Adrenal gland (tissue), 19 donors: ENCODE measurements at places on chromosomes 4 and X. TPM values are rescaled to one million over a fixed set of nuclear protein-coding genes. Genes with fewer than 3 reads are reported as not detected.

GRCh38 chr4:149735796-149736195 lies 79.8 kb downstream of the IQCM start:
- DNase-seq = peak; percentile 8
- H3K36me3 ChIP-seq = no peaks in the 10 kb centered on the region
- H3K27me3 ChIP-seq = no peaks in the 10 kb centered on the region
- no peaks in the 10 kb centered on the region for H3K4me1 ChIP-seq
- no peak overlapping the region for H3K4me3 ChIP-seq
- no peak overlapping the region for H3K27ac ChIP-seq

- no peak overlapping the region for H3K27ac ChIP-seq
- H3K4me3 ChIP-seq = no peak overlapping the region
- no peaks in the 10 kb centered on the region for H3K4me1 ChIP-seq
- no peaks in the 10 kb centered on the region for H3K36me3 ChIP-seq
- no peaks in the 10 kb centered on the region for H3K27me3 ChIP-seq
These were observed 961.3 kb downstream of the ADGRL3 start for GRCh38 chr4:62161446-62161845.

DNA sequence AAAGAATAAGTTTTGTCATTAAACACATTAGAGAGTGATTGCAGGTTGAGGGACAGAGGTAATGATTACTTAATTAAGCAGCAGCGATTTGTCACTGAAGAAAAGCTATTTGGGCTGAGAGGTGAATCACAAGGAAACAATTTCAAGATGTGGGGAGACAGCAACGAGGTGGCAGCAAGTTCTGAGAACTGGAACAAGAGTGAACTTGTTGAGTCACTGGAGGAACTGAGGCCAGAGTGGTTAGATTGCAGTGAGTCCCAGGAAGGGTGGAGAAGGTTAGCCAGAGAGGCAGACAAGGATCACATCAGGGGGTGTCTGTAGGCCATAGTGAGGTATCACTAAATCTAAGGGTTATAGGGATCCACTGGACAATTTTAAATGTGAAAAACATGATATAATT lies 57.9 kb upstream of the TMPRSS11A start:
- DNase-seq = no peak
- H3K36me3 ChIP-seq = no peaks in the 10 kb centered on the region
- H3K27ac ChIP-seq = no peak overlapping the region
- H3K4me1 ChIP-seq = no peaks in the 10 kb centered on the region
- H3K4me3 ChIP-seq = no peak overlapping the region

GRCh38 chr4:152103181-152103901 lies 342.5 kb upstream of the GATB start:
- no peaks in the 10 kb centered on the region for H3K27me3 ChIP-seq
- no peaks in the 10 kb centered on the region for H3K36me3 ChIP-seq
- no peak overlapping the region for H3K4me3 ChIP-seq
- DNase-seq = no peak
- no peak overlapping the region for H3K27ac ChIP-seq

- H3K4me3 ChIP-seq = no peak overlapping the region
- no peak overlapping the region for H3K27ac ChIP-seq
- no peaks in the 10 kb centered on the region for H3K36me3 ChIP-seq
These were observed 21.3 kb downstream of the HERC5 start for GRCh38 chr4:88478247-88478646.

DNA sequence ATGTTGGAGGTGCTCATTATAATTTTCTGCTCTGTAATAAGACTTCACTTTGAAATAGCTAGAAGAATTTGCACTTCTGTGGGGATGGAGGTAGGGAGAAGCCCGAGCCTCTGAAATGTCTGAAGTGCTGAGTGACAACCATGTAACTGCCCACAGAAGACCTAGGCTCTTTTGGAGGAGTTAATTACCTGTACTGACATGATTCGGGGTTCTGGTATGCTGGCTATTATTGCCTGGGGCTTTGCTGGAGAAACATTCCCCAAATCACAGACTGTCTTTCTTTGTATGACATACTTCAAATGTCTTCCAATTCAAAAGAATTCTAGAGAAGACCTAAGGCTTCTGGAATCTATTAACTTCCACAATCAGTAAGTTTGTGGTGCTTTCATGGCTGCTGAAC lies 211.2 kb upstream of the POF1B start:
- H3K4me1 ChIP-seq = no peaks in the 10 kb centered on the region
- DNase-seq = no peak

- no peaks in the 10 kb centered on the region for H3K36me3 ChIP-seq
- peaks cover 9% of the 10 kb centered on the region for H3K4me1 ChIP-seq
- H3K4me3 ChIP-seq = no peak overlapping the region
- H3K27ac ChIP-seq = no peak overlapping the region
These were observed 4.6 kb downstream of the GRIA2 start for GRCh38 chr4:157225096-157225495.

DNA sequence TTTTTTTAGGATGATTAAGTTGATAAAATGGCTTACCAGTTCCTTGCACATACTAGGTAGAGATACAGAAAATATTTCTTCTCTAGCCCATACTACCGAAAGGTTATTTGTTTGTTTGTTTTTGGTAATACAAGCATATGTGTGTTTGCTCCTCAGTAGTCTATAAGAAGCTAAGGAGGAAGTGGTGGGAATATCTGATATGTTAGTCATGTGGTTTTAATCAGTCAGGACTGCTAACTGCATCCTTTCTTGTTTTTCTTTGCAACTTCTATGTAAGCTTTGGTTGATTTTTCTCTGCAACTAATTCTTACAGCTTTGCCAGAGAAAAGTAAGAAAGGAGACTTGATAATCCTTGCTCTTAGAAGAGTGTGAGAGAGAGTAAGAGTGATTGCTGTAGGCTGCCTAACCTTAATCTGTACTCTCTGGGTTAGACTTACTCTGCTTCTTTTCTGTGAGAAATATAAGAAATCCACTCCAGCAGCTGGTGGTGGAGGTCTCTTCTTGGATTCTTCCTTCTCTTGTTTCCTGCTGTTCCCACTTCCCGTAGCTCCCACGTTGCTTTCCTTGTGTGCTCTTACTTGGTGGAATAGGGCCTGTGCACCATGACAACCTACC lies 28.3 kb downstream of the SEPTIN11 start:
- H3K4me1 ChIP-seq = peaks cover 2% of the 10 kb centered on the region
- no peaks in the 10 kb centered on the region for H3K36me3 ChIP-seq
- H3K27ac ChIP-seq = no peak overlapping the region
- H3K4me3 ChIP-seq = no peak overlapping the region

- no peak overlapping the region for H3K4me3 ChIP-seq
- no peak overlapping the region for H3K27ac ChIP-seq
- DNase-seq = no peak
- H3K27me3 ChIP-seq = no peaks in the 10 kb centered on the region
- no peaks in the 10 kb centered on the region for H3K4me1 ChIP-seq
These were observed 90.0 kb upstream of the EXOC1L start for GRCh38 chr4:55729351-55730279.

GRCh38 chr4:112516471-112517066 lies 589 bp upstream of the NEUROG2 start:
- H3K27me3 ChIP-seq = peaks cover 92% of the 10 kb centered on the region
- H3K4me1 ChIP-seq = peaks cover 19% of the 10 kb centered on the region
- H3K36me3 ChIP-seq = no peaks in the 10 kb centered on the region
- no peak for DNase-seq

GRCh38 chr4:22869235-22869634 lies 176.5 kb downstream of the GBA3 start:
- H3K36me3 ChIP-seq = no peaks in the 10 kb centered on the region
- DNase-seq = no peak
- no peaks in the 10 kb centered on the region for H3K4me1 ChIP-seq
- H3K4me3 ChIP-seq = no peak overlapping the region
- H3K27ac ChIP-seq = no peak overlapping the region
- H3K27me3 ChIP-seq = no peaks in the 10 kb centered on the region

DNA sequence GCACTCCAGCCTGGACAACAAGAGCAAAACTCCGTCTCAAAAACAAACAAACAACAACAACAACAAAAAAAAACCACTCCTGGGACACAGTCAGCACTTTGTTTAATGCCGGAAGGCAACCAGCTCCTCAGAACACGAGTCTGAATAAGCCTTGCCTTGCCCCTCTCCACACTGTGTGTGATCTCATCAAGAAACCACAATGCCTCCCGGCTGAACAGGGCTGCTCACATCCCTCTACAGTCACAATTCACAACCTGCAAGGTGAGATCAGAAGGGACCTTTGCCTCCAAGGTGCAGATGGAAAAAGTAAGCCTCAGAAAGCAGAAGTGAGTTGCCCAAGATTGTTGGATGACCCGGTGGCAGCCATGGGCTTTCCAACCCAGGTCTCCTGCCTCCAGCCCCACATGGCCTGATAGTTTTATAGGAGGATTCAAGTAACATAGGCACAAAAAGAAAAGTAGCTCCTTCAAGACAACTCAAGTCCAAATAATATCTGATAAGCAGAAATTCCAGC lies 80.8 kb downstream of the JAKMIP1 start:
- H3K4me1 ChIP-seq = no peaks in the 10 kb centered on the region
- DNase-seq = no peak
- H3K27ac ChIP-seq = no peak overlapping the region

DNA sequence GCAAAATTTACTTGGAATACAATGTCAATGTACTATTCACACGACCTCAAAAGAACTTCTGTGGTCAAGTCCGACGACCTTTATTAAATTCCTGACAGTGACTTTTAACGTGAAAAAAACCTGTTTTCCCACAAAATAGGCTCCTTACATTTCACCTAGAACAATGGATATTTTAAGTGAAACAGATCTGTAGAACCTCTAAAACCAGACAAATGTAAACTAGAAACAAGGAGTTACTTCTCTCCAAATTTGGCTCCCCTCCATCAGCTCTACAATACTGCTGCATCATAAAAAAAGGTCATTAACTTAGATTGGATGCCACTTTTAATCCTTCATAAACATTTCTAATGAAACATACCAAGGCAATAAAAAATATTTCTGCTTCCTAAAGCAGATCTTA lies 1.2 kb downstream of the NEK1 start:
- no peak for DNase-seq
- H3K4me1 ChIP-seq = no peaks in the 10 kb centered on the region
- H3K36me3 ChIP-seq = no peaks in the 10 kb centered on the region

DNA sequence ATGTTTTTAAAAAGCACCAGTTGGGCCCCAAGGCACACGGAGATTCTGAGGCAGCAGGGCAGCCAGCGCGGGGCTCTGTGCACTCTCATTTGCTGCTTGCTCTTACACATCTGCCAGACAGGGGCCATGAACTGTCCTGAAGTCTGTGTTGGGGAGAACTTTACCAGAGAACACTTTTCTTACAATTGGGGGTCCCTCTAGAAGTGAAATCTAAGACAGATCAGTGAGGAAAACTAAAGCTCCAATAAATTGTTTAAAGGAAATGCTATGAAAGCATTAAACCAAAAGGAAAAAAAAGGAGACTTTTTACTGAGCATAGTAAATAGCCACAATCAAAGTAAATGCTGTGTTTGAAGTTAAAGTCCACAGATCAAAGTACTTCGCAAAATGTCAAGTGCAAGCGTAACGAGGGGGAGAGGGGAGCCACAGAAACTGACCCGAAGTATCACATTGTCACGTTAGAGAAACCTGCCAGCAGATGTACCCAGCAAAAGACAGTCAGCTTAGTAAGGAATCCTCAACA lies 37.8 kb downstream of the SORBS2 start:
- H3K4me3 ChIP-seq = no peak overlapping the region
- H3K4me1 ChIP-seq = peaks cover 15% of the 10 kb centered on the region
- peak overlapping the region; percentile 90 for H3K27ac ChIP-seq
- no peaks in the 10 kb centered on the region for H3K36me3 ChIP-seq
- DNase-seq = peak; percentile 54

DNA sequence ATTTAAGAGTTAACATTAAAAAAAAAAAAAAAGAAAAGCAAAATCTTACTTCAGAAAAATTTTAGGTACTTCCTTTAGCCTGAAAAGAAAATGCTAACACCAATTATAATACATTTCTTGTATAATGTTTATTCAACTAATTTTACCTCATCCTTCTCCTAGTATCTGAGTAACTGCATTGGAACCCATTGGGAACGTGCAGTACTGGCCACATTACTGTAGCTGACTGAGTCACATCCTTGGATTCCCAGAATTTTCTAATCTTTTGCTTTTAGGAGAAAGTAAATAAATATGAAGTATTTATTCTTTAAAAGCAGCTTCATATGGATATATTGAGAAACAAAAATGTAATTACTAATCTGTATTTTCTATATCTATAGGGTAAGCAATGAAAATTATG lies 82.6 kb upstream of the SLITRK2 start:
- H3K36me3 ChIP-seq = no peaks in the 10 kb centered on the region
- no peaks in the 10 kb centered on the region for H3K4me1 ChIP-seq
- H3K27ac ChIP-seq = no peak overlapping the region
- H3K27me3 ChIP-seq = no peaks in the 10 kb centered on the region

- H3K4me1 ChIP-seq = peaks cover 4% of the 10 kb centered on the region
- no peaks in the 10 kb centered on the region for H3K36me3 ChIP-seq
- H3K27ac ChIP-seq = no peak overlapping the region
These were observed 62.2 kb upstream of the TNIP3 start for GRCh38 chr4:121226362-121226761.

DNA sequence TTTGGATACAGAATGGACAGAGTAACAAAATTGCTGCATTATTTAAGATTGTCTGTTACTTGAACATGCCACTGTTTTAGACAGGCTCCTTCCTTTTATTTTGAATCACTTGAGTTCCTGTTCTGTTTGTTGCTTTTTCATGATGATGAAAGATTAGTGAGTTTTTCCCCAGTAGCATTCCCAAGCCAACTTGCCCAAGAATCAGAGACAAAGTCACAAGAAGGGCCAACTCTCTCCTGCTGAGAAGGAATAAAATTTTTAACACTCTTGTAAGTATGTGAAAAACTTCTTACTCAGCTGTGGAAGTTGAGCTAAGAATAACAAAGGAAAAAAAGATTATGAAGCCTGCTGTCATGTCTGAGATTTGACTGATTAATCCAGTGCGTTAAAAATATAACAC lies 104.2 kb downstream of the KLHL8 start:
- H3K27me3 ChIP-seq = no peaks in the 10 kb centered on the region
- no peak overlapping the region for H3K4me3 ChIP-seq
- H3K36me3 ChIP-seq = no peaks in the 10 kb centered on the region
- DNase-seq = no peak
- H3K4me1 ChIP-seq = no peaks in the 10 kb centered on the region

DNA sequence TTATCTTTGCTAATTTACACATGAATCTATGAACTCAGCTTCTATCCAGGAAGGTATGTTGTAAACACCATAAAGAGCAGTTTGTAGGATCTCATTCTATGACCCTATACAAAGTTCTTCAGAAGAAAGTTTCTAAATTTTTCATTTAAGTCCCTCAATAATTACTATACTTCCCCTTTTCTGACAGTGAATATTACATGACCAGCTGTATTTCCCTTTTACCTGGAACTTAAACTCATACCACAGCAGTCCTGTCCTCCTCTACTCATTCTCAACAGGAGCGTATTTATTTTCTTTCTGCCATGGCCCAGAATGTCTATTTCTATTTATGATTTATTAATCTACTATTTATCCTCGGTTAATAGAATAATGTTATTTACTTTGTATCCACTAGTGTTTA lies 15.8 kb downstream of the RASGEF1B start:
- H3K4me3 ChIP-seq = no peak overlapping the region
- H3K27me3 ChIP-seq = no peaks in the 10 kb centered on the region
- H3K27ac ChIP-seq = no peak overlapping the region
- peaks cover 18% of the 10 kb centered on the region for H3K4me1 ChIP-seq
- DNase-seq = no peak
- no peaks in the 10 kb centered on the region for H3K36me3 ChIP-seq

Gene ACOT9
- polyA plus RNA-seq = 58.3 TPM

Gene GPRIN3
- polyA plus RNA-seq = 0.80 TPM

Gene CDX4
- polyA plus RNA-seq = not detected

Gene ADH6
- 0.26 TPM for polyA plus RNA-seq

Gene CFAP47
- 0.08 TPM for polyA plus RNA-seq

Gene SSX1
- not detected for polyA plus RNA-seq

Gene GRPR
- 0.15 TPM for polyA plus RNA-seq

Gene CLNK
- polyA plus RNA-seq = not detected

Gene TMPRSS11F
- polyA plus RNA-seq = not detected

Gene MGARP
- polyA plus RNA-seq = 79.2 TPM

Gene FAM114A1
- polyA plus RNA-seq = 212 TPM

Gene FGG
- 3.1 TPM for polyA plus RNA-seq

Gene TMEM271
- polyA plus RNA-seq = 0.60 TPM
